Stimulated activated CD4-positive, alpha-beta T cell treated with anti-CD3 and anti-CD28 coated beads, Interleukin-1b, Interleukin-23, amount 100 ng/mL, for 24 hours (primary cell): ENCODE measurements at places on chromosomes 4 and X.

GRCh38 chr4:3515646-3516045 is 16.6 kb downstream of the LRPAP1 start:
- DNase-seq, result no peak

GRCh38 chrX:38519651-38520050 is 41.7 kb upstream of the TSPAN7 start:
- DNase-seq, result no peak

- no peak for DNase-seq
Measured at GRCh38 chr4:144411119-144411518, 234.8 kb upstream of the HHIP start.

DNA sequence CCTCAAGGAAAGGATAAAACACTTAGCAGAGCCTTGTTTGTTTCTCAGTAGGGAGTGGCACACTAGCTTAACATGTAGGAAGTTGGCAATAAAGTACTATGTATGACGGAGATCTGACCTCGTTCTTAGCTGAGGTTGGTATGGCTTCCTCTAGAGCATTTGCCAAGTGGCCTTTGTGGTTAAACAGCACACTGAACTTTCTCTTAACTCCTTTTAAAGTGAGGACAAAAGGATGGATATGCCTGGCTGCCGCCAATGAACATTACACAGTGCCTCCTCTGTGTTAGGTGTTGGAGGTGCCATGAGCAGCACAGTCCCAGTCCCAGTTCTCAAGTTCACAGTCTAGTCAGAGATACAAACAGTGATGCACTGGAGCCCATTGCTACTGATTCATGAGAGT is 54.4 kb downstream of the VGLL1 start:
- DNase-seq, result no peak

DNA sequence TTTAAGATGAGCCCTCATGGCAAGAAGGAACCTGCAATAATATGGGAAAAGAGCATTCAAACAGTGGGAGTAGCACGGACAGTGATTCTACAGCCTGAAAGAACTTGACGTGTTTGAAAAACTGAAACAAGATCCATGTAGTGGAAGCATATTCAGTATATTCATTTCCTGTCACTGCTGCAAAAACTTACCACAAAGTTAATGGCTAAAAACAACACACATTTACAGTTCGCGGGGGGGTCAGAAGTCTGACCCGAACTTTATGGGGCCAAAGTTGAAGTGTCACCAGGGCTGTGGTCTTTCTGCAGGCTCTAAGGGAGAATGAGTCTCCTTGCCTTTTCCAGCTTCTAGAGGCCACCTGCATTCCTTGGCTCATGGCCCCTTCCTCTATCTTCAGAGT is 52.6 kb upstream of the ARX start:
- DNase-seq, result no peak

- no peak for DNase-seq
Measured at GRCh38 chr4:164011791-164012190, 517.3 kb downstream of the TMA16 start.
